ENCODE measurements at places on chromosomes 6 and 20.

DNA sequence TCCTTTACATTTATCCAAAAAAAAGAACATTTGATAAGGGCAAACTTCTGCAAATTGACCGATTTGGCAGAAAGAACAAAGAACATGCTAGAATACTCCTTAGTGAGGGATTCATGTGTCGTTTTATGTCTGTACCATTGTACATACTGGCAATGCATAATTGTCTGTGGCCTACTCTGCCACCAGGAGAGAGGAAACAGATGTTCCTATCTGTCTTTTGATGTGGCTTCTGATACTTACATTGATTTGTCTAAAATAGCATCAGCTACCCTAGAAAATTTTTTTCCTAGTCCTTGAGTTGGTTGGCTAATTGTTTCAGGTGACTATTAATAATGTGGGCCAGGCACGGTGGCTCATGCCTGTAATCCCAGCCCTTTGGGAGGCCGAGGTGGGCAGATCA lies 654.1 kb downstream of the KIF16B start:
- no peak for DNase-seq

DNA sequence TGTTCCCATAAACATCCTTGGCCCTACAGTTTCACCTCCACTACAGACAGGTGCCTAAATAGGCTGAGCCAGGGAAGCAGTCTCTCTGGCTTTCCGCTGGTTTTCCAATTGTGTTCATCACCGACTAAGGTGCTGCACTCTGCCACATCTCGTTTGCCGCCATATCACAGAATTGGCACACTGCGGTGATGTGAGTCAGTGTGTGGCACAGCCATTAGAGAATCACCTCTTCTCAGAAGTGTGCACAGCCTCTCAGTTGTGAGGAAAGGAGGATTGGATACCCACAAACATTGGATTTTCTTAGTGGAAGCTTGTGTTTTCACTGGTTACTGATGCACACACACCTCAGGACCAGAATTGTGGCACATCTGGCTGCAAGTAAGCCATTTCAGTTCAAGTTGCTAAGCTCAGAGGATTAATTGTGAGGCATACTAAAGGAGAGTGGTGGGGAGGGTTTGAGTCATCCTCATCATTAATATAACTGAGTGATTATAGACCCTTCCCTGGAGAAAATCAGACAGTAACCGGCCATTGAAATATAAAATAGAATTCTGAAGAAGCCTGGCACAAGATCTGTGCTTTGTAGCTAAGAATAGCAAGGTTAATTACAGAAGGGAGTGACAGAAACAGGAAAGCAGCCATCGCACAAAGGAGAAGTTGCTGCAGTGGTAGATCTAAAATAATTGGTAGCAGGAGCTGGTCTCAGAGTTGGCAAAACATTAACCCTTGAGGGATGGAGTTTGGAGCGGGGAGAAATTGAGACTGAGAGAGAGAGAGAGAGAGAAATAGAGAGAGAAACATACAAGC lies 506.9 kb downstream of the LMBRD1 start:
- no peak for DNase-seq

GRCh38 chr6:147895272-147895671 lies 386.8 kb downstream of the SAMD5 start:
- no peak for DNase-seq

DNA sequence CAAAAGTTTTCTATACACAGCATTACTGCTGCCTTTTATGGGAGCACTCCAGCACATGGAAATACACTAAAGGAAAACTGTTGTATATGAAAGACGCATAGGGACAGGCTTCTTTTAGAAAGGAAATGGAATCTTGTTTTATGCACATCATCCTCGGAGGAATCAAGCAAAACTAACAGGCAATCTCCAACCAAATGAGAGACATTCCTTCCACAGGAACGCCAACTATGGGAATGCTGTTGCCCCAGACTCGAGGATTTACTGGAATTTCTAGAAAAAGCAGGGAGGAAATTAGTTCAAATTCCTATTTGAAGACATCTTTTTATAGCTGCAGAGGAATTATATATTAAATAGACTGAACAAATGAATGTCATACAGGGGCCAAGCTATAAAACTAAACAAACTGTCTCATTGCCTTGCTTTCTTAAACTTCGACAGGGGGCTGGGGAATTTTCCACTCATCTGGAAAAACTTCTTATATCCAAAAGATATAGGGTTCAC lies 52.2 kb downstream of the LYRM4 start:
- peak; percentile 96 for DNase-seq

DNA sequence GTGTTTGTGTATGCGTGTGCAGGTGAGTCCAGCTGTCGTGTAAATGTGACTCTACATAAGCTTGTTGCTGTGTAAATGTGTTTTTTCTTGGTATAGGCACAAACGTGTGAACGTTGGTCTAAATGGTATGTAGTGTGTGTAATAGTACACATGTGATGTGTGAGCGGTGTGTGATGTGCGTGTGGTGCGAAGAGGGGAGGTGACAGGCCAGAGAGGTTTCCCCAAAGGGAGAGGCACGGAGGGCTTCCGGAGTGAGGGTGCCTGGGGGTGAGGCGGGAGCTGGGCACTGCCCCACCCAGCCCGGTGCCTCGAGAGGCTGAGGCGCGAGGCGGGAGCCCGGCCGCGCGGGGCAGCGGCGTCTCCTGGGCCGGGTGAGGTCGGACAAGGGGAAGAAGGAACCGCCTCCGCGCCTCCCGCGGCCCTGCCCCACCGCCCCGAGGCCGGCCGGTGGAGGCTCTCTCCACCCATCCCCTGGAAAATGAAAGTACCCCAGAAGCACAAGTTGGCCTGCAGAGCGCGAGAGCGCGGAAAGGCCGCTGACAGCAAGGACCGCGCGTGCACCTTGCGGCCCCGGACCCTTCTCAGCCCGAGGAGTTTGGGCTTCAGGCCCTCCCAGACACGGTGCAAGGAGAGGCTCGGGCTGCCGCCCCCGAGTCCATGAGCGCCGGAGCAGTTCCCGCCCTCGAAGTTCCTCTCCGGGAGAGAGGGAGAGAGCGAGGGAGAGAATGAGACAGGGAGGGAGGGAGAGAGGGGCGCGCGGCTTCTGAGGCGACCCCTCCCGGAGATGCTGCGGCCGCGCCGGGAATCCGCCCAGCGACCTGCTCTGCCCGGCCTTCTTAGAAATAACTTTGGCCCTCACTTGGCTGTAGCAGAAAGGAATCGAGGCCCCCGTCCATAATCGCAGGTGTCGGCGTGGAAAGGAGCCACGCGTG lies 43.2 kb upstream of the OSTM1 start:
- peak; percentile 45 for DNase-seq

DNA sequence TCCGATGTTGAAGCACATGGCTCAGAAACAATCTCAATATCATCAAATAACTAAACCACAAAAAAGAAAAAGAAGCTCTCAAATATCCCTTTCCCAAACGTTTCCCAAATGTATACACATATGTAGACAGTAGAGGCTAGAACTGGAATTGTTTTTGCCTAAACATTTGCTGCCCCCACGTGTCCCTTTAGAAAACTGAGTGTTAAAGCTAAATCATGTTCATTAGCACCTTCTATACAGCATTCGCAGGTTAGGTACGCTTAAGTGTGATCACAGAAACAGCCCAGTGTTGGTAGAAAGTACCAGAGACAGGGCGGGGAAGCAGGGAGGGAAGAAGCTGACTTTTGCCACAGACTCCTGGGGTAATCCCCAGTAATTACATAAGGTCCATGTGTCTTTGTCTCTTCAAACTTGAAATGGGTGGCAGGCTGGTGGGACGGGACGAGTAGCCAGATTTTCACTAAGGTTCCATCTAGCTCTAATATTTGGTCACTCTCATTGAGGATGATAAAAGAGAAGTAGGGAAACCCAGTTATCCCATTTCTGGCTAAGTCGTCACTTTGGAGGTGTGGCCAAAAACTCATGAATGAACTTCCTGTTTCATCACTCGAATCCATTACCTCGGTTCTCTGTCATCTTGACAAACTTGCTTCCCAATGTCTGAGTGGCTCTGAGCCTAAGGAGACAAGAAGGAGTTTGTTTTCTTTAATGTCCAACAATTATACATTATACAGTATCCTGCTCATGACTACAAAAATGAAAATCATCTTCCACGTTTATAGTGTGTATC lies 15.0 kb upstream of the TFAP2A start:
- peak; percentile 74 for DNase-seq

DNA sequence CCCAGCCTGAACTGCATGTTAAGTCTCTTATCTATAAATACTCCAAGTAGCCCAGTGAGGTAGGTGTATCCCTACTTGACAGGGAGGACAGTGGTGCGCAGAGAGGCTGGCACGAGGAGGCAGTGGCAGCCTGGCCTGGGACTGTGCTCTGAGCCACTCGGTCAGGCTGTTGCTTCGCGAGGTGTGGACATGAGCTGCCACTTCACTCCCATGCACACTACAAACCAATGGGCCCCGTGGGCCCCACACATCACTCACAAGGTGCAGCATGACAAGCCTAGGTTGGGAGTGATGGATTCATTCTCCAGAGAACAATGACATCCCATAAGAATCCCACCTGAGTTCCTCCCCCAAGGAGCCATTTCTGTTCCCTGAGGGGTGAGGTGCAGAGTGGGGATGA lies 54.9 kb downstream of the TMEM242 start:
- DNase-seq: no peak

- no peak for DNase-seq
Measured at GRCh38 chr6:116139917-116140316, 14.0 kb upstream of the COL10A1 start.

DNA sequence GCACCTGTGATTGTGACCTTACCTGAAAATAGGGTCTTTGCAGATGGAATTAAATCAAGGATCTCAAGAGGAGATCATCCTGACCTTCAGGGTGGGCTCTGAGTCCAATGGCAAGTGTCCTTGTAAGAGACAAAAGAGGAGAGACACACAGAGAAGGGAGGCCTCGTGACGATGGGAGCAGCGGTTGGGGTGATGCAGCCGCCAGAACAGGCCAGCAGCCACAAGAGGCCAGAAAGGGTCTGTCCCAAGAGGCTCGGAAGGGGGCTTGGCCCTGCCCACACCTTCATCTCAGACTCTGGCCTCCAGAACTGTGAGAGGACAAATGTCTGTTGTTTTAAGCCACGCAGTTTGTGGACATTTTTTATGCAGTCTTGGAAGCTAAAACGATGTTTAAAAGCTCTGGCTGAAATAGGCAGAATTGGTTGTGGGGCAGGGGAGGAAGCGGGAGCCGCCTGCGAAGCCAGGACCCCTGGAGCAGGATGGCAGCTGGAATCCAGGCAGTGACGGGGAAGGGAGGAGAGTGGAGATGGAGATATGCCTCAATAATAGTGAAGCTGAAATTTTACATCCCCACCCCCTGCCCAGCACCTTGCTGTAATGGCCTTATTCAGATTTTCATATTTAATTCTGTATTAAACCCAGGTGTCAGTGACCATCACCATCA lies 216.4 kb downstream of the ANKRD60 start:
- DNase-seq: no peak

GRCh38 chr6:2718334-2719092 lies 32.2 kb downstream of the MYLK4 start:
- DNase-seq: peak; percentile 11

- DNase-seq: no peak
Measured at GRCh38 chr6:144343701-144344428, 58.7 kb downstream of the UTRN start.

GRCh38 chr6:56852260-56853010 lies 102.5 kb upstream of the BEND6 start:
- DNase-seq: peak; percentile 45

GRCh38 chr20:18669241-18670019 lies 81.6 kb downstream of the DTD1 start:
- no peak for DNase-seq

DNA sequence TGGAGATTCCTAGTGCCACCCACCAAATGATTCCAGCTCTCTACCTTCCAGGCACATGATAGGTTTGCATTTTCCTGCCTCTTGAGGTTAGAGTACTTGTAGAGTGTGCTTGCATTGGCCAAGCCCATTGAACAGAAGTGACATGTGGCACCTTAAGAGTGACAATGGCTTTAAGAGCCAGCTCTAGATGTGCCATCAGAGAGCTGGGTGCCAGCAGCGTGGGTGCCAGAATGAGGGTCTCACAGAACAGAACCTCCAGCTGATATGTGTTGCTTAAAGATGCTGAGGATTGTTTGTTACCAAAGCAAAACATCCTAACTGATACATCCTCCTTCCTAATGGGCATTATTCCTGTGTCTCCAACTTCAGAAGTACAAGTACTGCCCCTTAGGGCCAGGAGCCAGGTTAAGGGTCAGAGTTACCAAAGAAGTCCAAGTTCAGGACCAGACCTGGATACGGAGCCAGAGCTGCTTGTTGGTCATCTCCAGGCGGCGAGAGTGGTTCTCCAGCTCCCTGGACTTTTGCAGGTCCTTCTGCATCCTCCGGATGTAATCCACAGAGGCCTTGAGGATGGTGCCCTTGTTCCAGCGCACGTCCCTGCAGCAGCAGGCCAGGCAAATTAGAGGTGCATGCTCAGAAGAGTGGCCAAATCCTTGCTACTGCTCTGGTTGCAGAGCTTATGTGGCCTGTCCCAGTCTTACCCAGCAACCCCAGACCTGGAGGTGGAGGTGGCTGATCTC lies 47.5 kb downstream of the MDFI start:
- no peak for DNase-seq

DNA sequence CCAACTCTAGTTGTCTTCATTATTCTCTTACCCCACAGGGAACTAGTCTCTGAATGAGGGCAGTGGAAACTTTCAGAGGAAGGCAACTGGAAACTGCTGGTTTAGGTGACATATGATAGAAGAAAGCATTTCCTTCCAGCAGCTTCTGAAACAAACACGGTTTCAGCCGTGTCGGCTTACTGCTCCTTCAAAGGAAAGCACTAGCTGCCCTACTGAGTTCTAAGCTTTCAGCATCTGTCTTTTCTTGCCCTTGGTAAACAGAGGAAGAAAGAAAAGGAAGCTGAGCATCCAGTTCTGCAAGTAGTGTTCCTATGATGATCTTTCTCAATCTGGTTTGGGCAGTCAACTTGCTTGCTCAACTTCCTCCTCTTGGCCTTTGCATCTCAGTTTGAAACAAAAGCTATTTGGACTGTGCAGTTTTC lies 117.5 kb upstream of the CEP85L start:
- DNase-seq: no peak

- peak; percentile 75 for DNase-seq
Measured at GRCh38 chr20:32439132-32439829, 81.2 kb downstream of the ASXL1 start.

GRCh38 chr6:144265061-144265357 lies 20.1 kb upstream of the UTRN start:
- peak; percentile 30 for DNase-seq

GRCh38 chr6:150183105-150183504 lies 40.3 kb downstream of the PPP1R14C start:
- no peak for DNase-seq

Data from EH (cell line).